ENCODE measurements at places on chromosomes 12 and 14.

GRCh38 chr14:89196545-89196944 is 220.5 kb downstream of the FOXN3 start:
- no peak for DNase-seq

DNA sequence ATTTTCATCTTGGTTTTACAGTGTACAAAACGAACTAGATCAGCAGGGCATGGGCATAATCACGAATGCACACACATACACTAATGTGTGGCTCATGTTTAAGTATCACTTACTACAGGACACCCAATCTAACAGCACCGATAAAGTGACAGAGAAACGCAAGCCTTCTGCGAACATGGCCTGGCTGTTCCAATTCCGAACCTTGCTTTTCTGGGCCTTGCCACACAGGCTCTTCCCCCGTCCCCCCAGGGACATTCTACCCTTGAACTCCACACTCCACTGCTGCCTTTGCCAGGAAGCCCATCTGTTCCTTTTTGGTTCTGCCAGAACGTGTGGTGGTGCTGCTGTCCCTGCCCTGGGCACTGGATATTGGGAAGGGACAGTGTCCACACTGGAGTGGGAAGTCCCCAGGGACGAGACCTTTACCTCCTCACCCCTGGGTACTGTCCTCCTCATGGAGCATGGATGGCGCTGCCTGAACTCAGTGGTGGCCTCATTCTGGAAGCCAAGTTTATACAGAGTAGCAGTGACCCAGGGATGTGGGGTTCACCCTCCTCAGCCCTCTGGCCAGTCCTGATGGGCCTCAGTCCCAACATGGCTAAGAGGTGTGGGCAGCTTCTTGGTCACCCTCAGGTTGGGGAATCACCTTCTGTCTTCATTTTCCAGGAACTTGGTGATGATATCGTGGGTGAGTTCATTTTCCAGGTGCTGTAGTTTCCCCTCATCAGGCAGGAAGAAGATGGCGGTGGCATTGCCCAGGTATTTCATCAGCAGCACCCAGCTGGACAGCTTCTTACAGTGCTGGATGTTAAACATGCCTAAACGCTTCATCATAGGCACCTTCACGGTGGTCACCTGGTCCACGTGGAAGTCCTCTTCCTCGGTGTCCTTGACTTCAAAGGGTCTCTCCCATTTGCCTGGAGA is 7.9 kb downstream of the SERPINA1 start:
- DNase-seq: no peak

- DNase-seq: no peak
Observed at GRCh38 chr14:28294834-28295440, 471.6 kb upstream of the FOXG1 start.

- DNase-seq: peak; percentile 7
Observed at GRCh38 chr14:56949828-56950227, 139.5 kb upstream of the OTX2 start.

DNA sequence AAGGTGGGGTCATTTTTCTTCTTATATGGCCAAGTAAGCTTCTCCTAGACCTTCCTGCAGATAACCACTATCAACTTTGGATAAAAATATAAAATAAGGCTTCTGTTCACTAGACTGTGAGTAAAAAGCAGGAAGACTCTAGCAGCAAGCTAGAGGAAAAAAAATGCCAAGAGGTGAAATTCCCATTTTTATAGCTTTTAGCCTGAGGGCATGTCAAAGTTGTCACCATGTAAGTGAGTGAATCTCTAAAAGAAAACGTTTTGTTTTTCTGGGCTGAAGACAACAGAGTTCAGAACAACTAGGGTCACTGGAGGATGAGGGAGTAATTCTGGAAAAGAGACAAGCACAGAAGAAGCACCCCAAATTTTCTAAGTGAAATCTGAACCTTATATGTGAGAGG is 143.9 kb upstream of the DIO3 start:
- no peak for DNase-seq

- no peak for DNase-seq
Observed at GRCh38 chr12:32125455-32126084, 18.9 kb downstream of the BICD1 start.

- DNase-seq: no peak
Observed at GRCh38 chr12:109710205-109710746, 3.3 kb upstream of the FAM222A start.

DNA sequence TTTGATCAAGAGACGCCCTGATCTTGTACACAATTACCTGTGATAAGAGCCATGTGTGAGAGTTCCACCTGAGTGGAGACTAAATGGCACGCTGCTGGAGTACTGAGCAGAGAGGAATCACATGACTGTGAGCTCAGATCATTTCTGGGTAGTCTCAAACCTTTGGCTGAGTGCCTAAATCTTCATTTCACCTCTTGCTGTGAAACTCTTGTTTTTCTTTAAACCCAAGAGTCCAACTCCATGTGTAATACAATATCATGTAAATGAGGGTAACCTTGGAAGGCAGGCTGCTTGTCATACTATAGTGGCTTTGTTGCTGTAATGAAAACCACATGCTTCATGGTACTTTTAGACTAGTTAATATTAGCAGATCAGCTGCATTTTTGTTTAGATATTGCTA is 156.9 kb downstream of the CAND1 start:
- peak; percentile 9 for DNase-seq

DNA sequence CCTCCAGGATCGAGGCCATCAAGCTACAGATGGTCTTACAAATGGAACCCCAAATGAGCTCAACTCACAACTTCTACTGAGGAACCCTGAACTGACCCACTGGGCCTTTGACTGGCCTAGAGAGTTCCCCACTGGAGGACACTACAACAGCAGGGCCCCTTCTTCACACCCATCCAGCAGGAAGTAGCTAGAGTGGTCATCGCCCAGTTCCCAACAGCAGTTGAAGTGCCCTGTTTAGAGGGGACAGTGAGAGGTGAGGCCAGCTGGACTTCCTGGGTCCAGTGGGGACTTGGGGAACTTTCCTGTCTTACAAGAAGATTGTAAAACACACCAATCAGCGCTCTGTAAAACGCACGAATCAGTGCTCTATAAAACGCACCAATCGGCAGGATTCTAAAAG is 247.9 kb upstream of the BTG1 start:
- DNase-seq: no peak

- no peak for DNase-seq
Observed at GRCh38 chr12:52277486-52278245, 3.2 kb downstream of the KRT86 start.

DNA sequence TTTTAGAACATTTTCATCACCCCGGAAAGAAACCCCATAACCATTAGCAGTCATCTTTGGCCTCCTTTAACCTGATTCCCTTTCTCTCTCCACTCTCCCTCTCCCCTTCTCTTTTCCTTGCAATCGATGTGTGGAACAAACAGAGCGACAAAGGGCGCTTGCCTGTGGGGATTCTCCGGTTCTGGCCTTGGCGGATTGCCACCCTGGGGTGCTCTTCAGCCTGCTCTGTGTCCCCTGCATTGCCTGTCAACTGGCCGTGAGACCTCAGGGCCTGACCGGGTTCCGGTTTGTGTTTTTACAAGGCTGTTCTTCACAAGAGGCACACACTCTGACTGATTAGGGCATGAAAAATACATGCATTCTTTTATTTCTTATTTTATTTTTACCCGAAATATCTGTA is 27.8 kb downstream of the LRTM2 start:
- DNase-seq: peak; percentile 79

DNA sequence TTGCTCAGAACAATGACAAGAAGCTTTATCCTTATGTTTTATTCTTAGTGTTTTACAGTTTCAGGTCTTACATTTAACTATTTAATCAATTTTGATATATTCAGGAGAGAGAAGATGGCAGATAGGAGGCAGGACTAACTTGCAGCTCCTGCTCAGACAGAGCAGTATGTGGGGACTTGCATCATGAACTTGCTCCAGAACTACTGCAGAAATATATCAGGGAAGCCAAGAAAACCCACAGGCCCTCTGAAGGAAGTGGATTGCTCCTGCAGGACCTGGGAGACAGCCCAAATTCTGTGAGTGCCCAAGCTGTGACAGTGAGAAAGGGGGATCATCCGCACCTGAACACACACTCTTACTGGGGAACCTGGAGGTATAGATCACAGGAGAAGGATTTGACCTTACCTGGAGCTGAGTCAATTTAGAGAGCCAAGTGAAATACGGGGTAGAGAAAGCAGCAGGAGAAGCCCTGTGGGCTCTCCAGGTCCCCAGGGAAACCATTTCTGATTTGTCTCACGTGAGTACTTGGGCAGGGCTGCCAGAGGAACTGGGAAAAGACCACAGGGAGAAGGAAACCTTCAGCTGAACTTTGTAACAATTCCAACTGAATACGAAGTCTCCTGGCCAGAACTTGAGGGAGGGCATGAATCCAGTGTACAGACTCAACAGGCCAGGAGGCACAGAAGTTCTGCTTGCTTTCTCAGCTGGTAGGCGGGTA is 28.9 kb upstream of the TSPAN8 start:
- DNase-seq: no peak

- DNase-seq: peak; percentile 17
Observed at GRCh38 chr12:98998697-98999299, 353.7 kb downstream of the APAF1 start.

- peak; percentile 21 for DNase-seq
Observed at GRCh38 chr14:102474934-102475333, 34.6 kb downstream of the ANKRD9 start.

- no peak for DNase-seq
Observed at GRCh38 chr12:57756406-57757341, 1.8 kb downstream of the MARCHF9 start.

GRCh38 chr14:60079723-60080122 is 12.0 kb upstream of the PCNX4 start:
- no peak for DNase-seq

DNA sequence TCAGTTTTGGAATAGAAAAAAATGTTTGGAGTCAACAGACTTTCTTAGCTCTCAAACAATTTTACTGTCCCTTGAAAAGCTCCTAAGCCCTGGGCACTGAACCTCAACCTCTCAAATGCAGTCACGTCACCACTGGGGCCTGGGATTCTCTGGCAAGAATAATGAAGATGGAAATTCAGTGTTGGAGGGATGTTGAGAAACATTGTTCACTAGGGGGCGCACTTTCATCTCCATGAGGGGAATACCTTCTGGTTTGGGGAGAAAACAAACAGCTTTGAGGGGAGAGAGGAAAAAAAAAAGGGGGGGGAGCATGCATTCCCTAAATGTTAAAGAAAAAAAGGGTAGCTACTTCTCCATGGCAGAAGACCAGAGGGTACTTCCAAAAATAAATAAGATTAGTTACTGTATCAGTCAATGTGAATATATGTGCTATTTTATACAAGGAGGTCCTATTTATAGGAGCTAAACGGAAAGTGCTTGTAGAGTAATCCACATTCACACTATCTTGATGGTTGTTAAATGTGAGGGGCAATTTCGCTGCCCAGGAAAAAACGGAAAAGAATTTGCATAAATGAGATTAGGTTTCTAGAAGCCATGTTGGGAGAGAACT is 5.8 kb upstream of the TBPL2 start:
- DNase-seq: peak; percentile 80

GRCh38 chr14:77926942-77927341 is 127.0 kb downstream of the ADCK1 start:
- no peak for DNase-seq

- DNase-seq: no peak
Observed at GRCh38 chr14:100605706-100606686, 18.8 kb upstream of the BEGAIN start.

DNA sequence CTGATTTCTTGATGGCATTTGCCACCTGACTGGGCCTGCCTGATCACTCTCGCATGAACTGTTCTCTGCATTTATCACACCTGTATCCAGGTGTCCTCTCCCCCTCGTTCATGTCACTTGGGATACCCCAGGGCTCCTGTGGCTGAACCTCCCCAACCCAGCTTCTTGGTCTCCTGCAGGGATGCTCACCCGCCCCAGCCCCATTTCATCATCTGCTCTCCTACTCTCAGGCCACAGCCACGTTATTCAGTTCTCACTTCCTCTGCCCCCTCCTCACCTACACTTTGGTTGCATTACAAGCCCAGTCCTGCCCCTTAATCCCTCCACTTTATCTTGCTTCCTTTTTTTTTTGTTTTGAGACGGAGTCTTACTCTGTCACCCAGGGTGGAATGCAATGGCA is 35.5 kb downstream of the TMBIM6 start:
- DNase-seq: no peak

DNA sequence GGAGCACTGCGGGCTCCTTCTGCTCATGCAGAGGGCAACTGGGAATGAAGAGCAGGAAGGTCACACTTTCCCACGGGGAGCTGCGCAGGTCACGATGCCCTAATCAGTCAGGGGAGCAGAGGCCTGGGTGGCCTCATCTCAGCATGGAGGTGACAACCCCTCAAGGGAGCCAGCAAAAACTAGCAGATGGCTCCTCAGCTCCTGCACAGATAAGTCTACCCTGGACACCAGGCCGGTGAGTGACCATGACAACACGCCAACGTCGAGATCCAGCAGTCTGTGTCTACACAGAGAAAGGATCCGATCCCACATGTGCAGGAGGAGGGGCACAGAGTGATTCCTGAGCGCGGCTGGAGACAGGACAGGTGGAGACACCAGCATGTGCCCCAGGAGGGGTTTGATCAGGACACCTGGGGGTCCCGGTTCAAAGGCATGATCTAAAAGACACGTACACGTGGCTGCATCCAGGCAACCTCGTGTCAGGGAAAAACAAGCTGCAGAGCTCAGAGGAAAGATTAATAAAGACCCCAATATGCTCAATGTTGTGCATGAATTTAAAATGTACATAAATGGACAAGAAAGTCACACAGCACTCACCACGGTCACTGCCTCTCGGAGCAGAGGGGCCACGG is 153.7 kb upstream of the SFSWAP start:
- no peak for DNase-seq

- peak; percentile 6 for DNase-seq
Observed at GRCh38 chr12:106345746-106346145, 11.8 kb upstream of the POLR3B start.

DNA sequence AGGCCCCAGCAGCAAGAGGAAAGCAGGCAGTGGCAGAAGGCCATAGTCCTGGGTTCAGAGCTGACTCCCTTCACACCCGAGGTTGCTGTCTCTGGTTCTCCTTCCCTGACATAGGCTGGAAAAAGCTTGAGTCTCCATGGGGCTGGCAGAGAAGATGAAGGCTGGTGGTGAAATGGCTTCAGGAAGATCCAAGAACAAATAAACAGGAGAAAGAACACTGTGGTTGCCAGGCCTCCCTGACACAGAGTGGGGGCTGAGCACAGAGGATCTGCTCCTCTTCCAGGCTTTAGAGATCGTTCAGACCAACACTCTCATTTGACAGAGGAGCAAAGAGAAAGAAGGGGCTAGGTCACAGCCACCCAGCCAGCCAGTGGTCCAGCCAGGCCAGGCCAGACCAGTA is 14.3 kb downstream of the HDAC7 start:
- no peak for DNase-seq

GRCh38 chr12:28506271-28506670 is 316.0 kb downstream of the CCDC91 start:
- DNase-seq: no peak

Measured in NCI-H1092 treated with DMSO at 0.1 percent for 48 hours (cell line).